ENCODE measurements at places on chromosomes 7 and 10.

DNA sequence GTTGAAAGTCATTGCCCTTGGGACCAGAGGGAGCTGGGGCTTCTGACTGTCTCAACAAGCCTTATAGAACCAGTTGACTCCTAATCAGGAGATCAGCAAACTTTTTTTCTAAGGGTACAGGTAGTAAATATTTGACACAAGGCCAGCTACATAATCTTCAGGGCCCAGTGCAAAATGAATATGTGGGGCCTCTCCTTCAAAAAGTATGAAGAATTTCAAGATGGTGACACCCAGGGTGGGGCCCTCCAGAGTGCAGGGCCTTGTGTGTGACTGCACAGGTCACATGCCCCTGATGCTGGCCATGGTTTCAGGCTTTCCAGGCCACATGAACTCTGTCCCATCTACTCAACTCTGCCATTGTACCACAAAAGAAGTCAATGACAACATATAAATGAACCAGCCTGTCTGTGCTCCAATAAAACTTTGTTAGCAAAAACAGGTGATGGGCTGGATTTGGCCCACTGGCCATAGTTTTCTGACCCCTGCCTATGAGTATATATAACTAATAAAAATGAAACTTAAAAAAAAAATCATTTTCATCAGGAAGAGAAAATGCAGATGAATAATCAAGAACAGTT is 6.1 kb downstream of the MMRN2 start:
- peak; percentile 24 for DNase-seq

GRCh38 chr7:151716323-151716722 is 160.6 kb downstream of the PRKAG2 start:
- no peak for DNase-seq

- DNase-seq, result no peak
Measured at GRCh38 chr10:107169516-107169915, 5.0 kb upstream of the SORCS1 start.

DNA sequence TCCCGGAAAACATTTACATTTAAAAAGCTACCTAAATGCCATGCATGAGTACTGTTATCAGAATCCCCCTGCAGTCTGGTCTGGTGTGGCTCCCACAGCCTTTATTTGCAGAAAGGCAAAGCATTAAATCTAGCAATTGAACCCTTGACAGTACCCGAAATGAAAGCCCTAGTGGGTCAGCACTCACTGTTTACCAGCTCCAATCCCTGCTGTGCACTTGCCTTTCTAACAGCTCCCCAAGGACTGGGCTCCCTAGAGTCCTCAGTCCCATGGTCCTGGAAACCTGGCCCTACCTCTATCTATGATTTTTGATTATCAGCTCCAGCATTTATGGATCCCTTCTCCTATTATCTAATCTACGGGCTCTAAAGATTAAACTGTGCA is 1.9 kb upstream of the MACC1 start:
- no peak for DNase-seq

DNA sequence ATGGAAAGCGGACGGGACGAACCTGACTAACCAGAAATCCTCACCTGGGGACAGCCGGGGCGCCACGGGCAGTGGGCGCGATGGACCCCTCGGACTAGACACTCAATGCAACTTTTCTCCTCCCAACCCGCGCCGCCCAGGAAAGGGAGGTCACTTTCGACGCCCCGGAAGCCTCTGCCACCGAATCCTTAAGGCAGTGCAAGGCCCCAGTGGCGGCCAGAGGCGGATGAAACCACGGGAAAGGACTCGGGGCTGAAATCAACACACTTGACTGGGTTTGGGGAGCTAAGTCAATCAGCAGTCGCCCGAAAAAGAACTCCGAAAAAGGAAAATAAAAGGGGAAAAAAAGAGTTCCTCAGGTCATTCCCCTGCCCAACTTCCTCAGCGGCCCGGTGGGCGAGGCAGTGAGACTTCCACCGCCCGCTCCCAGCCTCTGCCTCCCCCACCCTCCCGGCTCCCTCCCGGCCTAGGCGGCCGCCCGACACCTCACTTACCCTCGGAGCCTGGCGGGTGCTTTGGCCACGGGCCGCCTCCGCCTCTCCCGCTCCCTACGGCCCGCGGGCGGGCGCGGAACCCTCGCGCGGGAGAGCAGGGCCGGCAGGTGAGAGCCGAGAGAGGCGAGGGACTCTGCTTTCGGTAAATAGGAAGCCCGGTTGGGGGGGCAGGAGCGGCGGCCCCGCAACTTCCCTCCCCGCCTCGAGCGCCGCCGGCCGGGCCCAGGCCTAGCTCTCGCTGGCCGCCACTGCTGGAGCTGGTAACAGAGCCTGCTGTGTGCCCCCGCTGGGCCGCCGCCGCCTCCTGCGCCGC is 518 bp downstream of the WAPL start:
- no peak for DNase-seq

- DNase-seq, result no peak
Measured at GRCh38 chr7:108408296-108408991, 47.8 kb downstream of the NRCAM start.

- no peak for DNase-seq
Measured at GRCh38 chr10:78991187-78991586, 77.6 kb upstream of the ZMIZ1 start.

DNA sequence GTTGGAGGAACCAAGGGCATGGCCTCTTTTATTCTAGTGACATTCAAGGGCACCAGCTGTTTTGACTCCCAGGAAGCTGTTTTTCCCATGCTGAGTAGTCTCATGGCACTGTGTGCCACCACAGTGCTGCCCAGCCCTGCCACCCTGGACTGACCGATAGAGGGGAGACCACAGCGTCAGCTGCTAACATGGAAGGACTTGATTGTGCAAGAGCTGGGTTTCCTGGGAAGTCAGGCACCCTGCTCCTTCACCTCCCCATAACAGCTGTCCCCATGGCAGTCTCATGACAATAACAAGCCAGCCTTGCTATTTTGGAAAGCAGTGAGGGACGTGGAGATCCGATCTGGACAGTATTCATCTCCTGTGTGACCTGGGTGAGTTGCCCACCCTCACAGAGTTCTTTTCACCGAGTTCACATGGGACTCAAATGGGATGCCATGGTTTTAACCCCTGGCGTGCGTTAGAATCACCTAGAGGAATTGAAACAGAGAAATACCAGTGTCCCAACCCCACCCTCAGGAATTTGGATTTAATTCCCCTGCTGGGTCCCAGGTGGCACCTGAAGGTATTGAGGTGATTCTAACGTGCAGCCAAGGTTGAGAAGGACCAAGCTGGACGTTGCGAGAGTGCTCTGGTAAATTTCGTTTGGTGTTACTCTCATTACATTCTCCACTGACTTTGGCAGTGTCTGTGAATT is 174.8 kb downstream of the CELF2 start:
- DNase-seq, result no peak

DNA sequence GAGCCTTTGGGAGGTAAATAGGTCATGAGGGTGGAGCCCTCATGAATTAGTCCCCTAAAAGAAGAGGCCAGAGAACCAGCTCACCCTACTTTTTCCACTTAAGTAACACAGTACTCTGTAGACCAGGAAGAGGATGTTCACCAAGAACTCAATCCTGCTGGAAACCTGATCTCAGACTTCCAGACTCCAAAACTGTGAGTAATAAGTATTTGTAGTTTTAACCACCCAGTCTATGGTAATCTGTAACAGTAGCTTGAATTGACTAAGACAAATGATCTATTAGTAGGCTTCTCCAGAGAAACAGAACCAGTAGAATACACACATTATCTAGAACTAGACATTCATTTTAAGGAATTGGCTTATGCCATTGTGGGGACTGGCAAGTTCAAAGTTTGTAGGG is 51.5 kb downstream of the ANKMY2 start:
- DNase-seq, result no peak

DNA sequence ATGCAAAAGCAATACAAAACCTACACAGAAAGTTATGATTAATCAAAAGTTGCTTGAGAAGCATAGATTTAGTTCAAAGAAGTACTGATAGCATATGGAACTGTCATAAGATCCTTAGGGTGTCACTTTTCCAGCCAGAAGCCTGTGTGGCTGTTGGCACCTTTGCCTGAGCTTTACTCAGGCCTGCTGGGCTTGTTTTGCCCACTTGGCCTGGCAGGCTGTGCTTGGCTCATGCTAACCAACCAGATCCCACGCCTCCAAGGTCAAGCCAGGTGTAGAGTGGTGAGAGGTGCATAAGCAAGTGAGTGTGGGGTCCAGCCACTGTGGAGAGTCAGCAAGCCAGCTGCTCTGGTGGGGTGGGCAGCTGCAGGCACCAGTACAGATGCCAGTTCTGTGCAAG is 12.0 kb upstream of the LIPA start:
- DNase-seq, result no peak

GRCh38 chr10:132135053-132135872 is 51.5 kb upstream of the DPYSL4 start:
- peak; percentile 79 for DNase-seq

DNA sequence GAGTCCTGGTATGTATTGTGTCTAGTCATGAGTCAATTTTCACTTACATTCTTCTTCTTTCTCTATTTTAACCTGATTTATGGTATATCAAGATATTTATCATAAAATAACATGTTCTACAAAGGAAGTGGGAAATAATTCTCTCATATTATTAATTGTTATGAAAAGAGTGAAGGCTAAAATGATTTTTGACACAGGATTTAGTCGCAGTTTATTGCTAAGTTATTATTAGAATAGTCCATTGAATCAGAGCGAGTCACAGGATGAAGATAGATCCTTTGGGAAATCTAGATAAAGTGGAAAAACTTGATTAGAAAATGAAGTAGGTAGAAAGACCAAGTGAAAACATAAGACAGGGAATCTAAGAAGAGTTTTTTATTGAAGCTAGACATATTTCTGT is 184.3 kb upstream of the DGKB start:
- DNase-seq, result no peak

DNA sequence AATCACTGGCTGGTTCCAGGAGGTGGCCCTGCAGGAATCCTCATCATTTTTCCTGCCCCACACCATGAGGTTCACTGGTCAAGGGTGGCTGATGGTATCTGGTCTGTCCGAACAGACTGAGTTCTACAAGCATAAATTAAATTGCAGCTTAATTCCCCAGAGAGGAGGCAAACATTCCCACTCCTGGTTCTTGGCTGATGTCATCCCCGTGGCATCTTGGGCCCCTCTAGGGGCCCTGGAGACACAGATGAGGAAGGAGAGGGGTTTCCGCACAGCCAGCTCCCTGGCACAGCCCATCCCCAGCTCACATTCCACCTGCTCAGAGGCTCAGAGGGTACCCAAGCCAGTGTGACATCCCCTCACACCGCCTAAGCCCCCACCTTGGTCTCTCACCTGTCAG is 5.3 kb upstream of the KLRG2 start:
- no peak for DNase-seq

DNA sequence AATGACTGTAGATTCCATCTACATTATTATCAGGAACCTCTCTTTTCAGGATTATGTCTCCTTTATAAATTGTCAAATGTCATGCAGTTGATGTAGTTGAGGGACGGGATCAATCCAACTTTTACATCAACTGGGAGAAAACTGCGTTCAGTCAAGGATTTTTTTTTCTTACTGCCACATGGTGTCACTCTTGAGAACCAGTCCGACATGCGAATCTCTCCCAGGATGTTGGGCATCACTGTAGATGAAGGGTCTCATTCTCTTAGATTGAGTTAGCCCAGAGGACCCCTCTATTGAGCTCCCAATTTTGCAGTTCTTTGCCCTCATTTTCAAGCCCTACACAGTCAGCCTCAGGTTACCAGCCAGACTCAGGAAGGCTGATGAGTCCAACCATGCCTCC is 120.3 kb upstream of the PTPRZ1 start:
- DNase-seq, result no peak

DNA sequence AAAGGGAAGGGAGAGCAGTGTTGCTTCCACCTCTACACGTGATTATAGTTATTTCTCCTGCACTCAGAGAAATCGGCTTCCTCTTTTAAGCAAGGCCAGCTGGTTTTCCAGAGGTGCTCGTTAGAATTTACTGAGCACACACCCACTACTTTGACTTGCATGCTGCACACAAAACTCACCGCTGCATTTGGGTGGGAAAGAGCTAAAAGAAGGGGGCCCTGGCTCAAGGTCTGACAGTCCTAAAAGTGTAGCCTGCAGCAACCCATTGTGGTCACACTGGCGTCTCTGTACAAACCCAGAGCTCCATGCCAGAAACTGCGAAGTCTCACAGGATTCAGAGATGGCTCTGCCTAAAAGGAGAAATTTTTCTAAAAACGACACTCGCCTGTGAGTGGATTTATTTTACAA is 133.7 kb downstream of the SLC25A13 start:
- no peak for DNase-seq

- DNase-seq, result no peak
Measured at GRCh38 chr7:157490465-157490912, 153.7 kb downstream of the DNAJB6 start.

- DNase-seq, result no peak
Measured at GRCh38 chr7:74026903-74027682, 880 bp upstream of the ELN start.

DNA sequence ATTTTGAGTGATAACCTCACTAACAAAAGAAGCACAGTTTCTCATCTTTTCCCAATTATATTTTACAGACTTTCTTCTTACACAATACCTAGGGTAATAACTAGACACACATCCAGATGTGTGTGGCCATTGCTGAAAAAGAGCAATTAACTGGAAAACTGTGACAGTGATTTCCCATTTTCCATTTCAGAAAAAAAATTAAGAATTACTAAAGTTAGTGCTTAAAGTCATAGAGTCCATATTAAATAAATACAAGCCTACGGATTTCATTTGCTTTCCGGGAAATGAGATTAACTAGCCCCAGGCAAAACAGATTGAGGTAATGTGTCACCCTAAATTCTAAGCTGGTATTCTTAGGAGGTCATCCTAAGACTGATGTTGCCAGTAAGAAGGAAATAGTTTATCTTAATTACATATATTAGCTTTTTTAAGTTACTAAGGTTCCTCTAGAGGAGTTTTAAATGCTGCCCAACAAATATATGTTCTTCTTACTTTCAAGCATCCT is 10.2 kb upstream of the MACC1 start:
- DNase-seq, result no peak

- DNase-seq, result no peak
Measured at GRCh38 chr10:69952821-69953221, 99.8 kb upstream of the MACROH2A2 start.

DNA sequence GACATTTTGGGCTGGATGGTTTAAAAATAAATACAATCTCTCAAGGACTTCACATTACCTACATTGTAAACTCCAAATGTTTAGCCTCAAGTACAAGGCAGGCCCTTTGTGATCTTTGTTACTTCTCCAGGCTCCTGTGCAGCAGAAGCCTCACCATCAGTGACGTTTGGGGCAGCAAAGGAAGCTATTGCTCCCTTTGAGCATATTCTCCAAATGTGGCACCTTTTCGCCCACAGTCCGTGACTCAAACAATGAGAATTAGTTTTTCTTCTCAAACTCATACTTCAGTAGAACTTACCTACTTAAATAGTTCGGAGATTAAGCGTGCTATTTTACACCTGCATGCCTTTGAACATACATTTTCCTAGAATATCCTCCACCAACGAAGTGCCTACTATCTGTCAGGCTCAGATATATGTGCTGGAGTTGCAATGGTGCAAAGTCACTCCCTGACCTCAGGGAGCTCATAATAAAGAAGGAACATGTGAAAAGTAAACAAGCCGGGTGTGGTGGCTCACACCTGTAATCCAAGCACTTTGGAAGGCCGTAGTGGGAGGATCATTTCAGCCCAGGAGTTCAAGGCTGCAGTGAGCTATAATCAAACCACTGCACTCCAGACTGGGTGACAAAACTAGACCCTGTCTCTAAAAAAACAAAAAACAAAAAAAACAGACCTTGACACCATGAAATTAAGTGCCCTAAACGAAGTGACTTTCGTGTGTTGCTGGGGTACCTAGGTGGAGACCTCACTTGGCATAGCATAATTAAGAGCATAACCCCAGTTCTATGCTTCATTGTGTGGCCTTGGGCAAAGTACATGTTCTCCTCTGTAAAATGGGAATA is 1.2 kb upstream of the ABCF2 start:
- no peak for DNase-seq

Measured in chondrocyte (in vitro differentiated cells).